ENCODE measurements at places on chromosomes 4 and X. TPM values are rescaled to one million over a fixed set of nuclear protein-coding genes. Genes with fewer than 3 reads are reported as not detected.

Gene KCND1
- 0.33 TPM for total RNA-seq

Gene MAGEA3
- total RNA-seq, result not detected

Gene ITM2A
- total RNA-seq, result 0.55 TPM

Gene SSX4
- not detected for total RNA-seq

Gene PNMA5
- not detected for total RNA-seq

Gene CT47C1
- total RNA-seq, result not detected

Gene CAPN6
- under 0.01 TPM for total RNA-seq

Gene MAOB
- total RNA-seq, result 0.37 TPM

Gene HELT
- not detected for total RNA-seq

Gene C4orf51
- total RNA-seq, result not detected

Gene POLN
- 2.9 TPM for total RNA-seq

Gene AMER1
- total RNA-seq, result 1.2 TPM

Gene HHIP
- 1.4 TPM for total RNA-seq

Gene NUDT6
- 10.6 TPM for total RNA-seq

Gene OCRL
- 22.5 TPM for total RNA-seq

Gene DGAT2L6
- not detected for total RNA-seq

Gene NLGN3
- total RNA-seq, result 0.12 TPM

Gene HCFC1
- 14.6 TPM for total RNA-seq

Gene TRIM75
- total RNA-seq, result not detected

Gene CNKSR2
- total RNA-seq, result 2.4 TPM

Gene NLGN4X
- not detected for total RNA-seq

Gene UGT2B17
- not detected for total RNA-seq

Gene SLIT2
- 97.5 TPM for total RNA-seq

Gene FHDC1
- 0.25 TPM for total RNA-seq

Gene GPC4
- total RNA-seq, result 2.2 TPM

Gene RHOH
- not detected for total RNA-seq

Gene FRG2
- total RNA-seq, result not detected

Gene SHROOM4
- total RNA-seq, result 0.62 TPM

Gene GABRG1
- not detected for total RNA-seq

Gene NDUFA1
- 40.5 TPM for total RNA-seq

Gene ERAS
- not detected for total RNA-seq

Gene S100P
- total RNA-seq, result not detected

Gene GAGE2A
- total RNA-seq, result not detected

Gene CRMP1
- total RNA-seq, result 0.62 TPM

Gene UGT2B28
- not detected for total RNA-seq

Gene GRIA3
- 15.0 TPM for total RNA-seq

Gene RIPPLY1
- not detected for total RNA-seq

Gene SLC34A2
- not detected for total RNA-seq

Gene GC
- not detected for total RNA-seq

Gene CITED1
- 0.37 TPM for total RNA-seq

Gene RTL5
- total RNA-seq, result 2.2 TPM

Gene GDPD2
- not detected for total RNA-seq

Gene KCNE5
- total RNA-seq, result 0.33 TPM

Gene FREM3
- not detected for total RNA-seq

Gene TMSB15C
- total RNA-seq, result 6.2 TPM
